ENCODE measurements at places on chromosomes 4 and X.
A peak's percentile ranks its signal among the peaks of the same experiment; 100 is the strongest.

- DNase-seq: peak; percentile 56
Measured at GRCh38 chrX:46444011-46444410, 101.2 kb downstream of the ZNF674 start.

DNA sequence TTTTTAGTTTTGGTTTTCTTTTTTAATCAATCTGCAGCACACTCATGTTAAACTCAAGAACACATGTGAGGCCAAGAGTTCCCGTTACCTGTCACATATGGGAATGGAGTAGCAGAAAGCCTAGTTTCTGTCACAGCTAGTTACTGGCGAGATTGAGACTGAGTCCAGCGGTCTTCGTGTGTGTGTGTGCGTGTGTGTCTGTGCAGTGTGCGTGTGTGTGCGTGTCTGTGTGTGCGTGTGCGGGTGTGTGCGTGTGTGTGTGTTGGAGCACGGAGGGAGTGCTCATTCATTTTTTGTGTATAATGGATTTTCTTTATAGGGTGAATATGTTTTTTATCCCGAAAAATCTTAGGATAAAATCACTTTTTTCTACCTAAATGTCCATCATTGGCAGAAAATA, 19.2 kb downstream of the F11 start:
- no peak for DNase-seq

DNA sequence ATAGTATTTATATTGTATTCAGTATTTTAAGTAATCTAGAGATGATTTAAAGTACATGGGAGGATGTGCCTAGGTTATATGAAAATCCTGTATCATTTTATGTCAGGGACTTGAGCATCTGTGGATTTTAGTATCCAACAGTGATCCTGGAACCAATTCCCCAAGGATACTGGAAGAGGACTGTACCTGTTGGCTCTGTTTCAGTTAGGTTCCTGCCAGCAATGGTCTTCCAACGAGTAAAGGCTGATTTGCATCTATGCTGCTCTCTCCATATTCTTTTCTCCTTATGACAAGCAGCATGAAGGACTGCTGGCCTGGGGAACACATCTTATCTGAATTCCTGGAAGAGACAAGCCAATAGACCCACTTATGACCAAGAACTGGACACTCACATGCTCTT, 34.9 kb downstream of the ASB9 start:
- no peak for DNase-seq

- no peak for DNase-seq
Measured at GRCh38 chr4:85700362-85700761, 225.4 kb downstream of the ARHGAP24 start.

GRCh38 chrX:17967888-17968287, 106.8 kb upstream of the RAI2 start:
- DNase-seq: no peak

DNA sequence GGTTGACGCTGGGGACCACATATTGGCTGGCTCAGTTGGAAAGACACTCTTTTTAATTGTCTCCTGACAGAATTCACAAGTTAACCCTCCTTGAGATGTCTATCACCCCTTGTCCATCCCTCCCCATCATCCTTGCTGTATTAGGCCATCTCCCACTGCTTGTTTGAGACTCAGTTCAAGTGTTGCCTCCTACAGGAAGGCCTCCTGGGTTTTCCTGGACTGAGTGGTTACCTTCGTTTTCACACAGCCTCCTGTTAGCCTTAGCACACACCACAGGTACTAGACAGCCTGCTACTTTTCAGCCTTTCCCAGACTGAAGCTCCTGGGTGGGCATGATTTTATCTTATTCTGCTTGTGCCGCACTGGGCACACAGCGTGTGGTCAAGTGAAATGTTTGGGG, 145.3 kb upstream of the STX18 start:
- DNase-seq: no peak

GRCh38 chr4:148847544-148848255, 405.5 kb upstream of the NR3C2 start:
- DNase-seq: no peak

- no peak for DNase-seq
Measured at GRCh38 chrX:132227383-132228112, 8.3 kb upstream of the RAP2C start.

DNA sequence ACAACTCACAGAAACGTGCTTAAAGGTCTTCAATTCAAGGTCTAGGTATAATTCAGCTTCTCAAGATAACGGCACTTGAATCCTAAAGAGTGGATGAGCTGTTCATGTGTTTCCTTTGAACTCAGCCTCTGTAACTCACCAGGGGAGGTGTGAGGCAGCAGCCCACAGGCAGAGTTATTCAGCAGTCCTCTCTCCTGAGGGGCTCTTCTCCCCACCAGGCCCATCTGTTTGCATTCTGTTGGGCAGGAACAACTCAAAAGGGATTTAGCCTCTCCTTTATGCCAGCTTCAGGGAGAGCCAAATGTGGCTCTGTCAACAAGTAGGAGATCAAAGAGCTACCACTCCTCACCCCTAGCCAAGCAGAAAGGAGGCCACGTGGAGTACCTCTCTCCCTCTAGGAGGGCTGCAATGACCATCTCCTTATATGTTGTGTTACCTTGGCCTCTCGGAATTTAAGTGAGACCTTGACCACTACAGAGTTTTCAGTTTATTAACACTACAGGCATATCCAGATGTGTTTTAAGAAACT, 151.2 kb downstream of the SPATA18 start:
- DNase-seq: no peak

DNA sequence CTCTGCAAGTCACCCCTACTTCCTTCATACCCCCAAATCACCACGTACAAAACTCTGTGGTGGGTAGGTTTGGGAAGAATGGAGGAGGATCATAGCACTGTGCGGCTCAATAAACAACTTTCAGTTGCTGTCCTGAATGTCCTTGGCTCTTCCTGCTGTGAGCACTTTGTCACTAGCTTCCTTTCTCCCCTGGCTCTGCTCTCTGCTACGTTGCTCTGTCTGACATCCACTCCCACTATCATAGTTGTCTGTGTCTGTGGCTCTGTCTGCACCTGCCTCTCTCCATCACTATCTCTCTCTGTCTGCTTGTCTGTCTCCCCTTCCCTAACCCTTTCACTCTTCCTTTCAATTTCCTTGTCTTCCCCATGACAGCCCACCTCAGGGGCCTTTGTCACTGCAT, 21.2 kb upstream of the SMPX start:
- DNase-seq: no peak

DNA sequence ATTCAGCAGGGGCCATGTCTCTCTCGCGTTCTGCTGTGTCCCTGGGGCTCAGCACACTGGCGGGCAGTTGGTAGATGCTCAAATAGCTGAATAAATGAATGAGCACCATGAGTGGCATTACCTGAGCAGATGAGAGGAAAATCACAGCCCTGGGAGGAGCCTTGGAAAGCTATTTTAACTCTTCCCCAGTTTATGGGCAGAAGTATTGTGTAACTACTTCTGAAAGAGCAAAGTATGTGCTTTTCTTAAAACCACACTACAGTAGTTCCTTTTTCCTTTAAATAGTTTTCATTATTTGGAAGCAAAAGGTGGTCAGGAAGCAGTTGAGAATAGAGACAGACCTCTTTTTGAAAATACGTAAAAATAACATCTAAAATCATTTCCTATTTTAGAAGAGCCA, 3.0 kb upstream of the PLAC1 start:
- no peak for DNase-seq

GRCh38 chr4:88030565-88031310, 23.3 kb downstream of the PKD2 start:
- no peak for DNase-seq

- DNase-seq: no peak
Measured at GRCh38 chrX:153019166-153019565, 25.2 kb upstream of the PNMA5 start.

GRCh38 chr4:4549534-4549933, 7.7 kb upstream of the STX18 start:
- DNase-seq: no peak

- no peak for DNase-seq
Measured at GRCh38 chrX:150207733-150208132, 155.4 kb upstream of the MAMLD1 start.

DNA sequence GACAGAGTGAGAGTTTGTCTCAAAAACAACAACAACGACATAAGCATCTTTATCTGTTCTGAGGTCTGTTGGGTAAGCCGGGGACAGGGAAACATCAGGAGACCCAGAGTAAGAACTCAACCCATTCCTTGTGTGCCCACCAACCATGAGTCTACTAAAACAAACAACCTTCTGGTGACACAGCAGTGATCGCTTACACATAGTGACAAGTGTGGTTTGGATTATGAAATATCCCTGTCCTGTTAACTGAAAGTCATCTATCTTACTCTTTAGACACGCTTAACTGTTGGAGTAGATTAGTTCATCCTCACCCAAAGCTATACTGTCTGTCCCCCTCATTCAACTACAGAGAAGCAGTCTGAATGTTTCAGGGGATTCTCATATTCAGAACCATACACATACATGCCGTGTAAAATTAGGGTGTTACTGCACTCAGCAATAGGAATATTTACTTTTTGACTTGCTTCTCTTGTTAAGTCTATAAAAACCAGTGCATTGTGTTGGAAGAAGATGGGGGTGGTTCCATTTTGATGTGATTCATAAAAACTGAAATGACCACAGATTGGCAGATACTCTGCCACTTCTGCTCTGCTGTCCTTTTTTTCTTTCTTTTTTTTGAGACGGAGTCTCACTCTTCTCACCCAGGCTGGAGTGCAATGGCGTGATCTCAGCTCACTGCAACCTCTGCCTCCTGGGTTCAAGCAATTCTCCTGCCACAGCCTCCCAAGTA, 27.4 kb downstream of the PHKA2 start:
- peak; percentile 19 for DNase-seq

DNA sequence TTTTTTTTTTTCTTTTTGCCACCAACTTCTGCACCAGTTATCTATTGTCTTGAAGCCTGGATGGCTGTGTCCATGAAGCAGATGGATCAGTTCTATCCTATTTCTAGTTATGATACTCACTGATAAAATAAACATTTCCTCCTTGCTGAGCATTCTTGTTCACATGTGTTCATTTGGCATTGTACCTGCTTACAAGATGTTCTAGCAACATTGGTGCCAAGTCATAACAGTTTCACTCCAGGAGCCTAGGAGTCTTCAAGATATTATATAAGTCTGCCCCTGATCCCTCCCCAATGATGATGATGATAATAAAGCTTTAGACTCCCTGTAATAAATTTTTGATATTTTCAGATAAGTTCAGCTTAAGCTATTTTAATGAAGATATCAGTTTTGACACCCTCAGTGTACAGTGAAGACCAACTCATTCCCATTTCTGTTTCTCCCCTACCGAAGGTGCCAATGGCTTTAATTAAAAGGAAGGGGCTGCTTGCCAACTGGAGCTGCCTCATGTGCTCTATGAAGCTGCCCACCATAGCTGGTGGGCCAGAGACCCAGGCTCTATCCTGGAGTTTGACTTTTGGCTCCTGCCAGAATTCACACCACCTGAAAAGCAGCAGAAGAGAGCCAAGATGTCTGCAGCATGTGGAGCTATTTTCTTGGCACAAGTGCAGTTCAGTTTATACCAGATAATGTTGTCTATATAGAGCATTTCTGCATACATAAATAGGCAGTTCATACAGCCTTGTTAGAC, 265.4 kb upstream of the TET2 start:
- DNase-seq: no peak

DNA sequence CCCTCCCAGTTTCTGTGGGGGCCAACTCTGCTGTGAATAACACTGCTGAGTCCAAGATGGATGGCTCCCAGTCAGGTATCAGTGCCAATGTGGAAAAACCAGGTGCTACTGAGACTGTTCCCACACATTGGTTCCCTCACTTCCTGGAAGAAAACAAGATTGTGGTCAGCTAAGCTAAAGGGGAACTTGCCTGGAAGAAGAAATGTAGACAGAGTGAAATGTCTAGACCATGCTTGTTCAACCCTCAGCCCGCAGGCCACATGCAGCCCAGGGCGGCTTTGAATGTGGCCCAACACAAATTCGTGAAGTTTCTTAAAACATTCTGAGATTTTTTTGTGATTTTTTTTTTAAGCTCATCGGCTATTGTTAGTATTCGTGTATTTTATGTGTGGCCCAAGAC, 28.6 kb upstream of the UTP14A start:
- peak; percentile 26 for DNase-seq

DNA sequence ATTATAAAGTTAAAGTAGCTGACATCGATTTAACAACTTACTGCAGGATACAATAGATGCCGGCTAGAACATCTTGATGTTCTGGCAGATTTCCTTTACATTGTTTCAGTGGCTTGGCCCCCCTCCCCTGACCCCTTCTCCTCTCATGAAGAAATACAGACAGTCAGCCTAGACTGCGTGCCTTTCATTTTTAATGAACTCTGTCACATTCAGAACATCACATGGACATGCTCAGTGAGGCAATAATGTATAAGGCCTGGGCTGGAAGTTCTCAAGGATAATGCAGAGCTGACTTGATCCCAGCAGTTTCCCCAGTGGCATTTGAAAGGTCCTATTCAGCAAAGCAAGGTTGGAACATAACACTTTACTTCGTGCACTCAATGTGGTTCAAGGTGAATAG, 239.2 kb downstream of the ANK2 start:
- DNase-seq: no peak

GRCh38 chr4:53189011-53189410, 176.8 kb downstream of the SCFD2 start:
- DNase-seq: no peak

DNA sequence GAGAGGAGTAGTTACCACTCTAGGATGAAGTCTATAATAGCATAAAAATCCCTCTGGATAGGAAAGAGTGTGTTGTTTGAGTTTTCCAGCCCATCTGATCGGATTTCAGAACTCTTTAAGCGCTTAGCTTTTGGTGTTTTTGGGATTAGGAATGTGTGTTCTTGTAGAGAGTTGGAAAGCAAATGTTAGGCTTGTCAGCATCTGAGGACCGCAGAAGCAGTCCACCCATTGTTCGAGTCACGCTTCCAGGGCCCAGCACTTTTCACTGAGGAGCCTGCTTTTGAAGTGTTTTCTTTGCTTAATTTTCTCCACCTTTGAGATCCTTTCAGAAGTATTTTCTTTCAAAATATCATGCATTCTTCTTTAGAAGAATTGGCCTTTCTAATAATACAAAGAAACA, 306.2 kb downstream of the TENM3 start:
- no peak for DNase-seq

DNA sequence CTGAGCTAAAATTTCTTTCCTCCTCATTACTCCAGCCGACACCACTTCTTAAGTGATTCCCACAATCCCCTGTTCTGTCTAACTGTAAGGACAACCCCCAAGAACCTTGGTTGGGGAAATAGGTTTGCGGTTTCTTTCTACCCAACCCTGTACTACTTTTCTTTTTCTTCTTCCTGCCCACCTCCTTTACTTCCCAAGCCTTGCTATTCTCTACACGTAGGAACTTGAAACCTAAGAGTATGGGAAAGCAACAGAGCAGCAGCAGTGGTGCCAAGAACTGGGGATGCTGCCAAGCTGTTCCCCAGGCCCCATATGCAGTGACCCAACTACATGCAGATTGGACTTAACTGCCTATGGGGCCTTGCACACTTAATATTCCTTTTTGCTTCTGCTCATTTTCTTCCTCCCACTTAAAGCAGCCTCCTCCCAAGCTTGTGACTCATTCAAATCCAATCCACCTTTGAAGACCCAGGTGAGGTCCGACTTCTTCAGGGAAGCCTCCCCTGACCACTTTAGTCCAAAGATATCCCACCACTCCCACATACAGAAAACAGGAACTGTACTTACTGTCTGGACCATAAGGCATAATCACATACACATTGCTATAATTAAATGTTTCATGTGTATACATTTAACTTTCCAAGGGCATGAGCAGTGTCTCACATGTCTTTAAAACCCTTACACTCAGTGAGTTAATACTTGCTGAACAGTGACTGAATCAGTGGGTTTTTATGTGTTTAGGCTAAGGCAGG, 1.7 kb downstream of the FAM120C start:
- no peak for DNase-seq

GRCh38 chr4:165635381-165635780, 237.7 kb upstream of the TLL1 start:
- DNase-seq: no peak

- no peak for DNase-seq
Measured at GRCh38 chrX:45006002-45006800, 133.2 kb downstream of the KDM6A start.

All from AML-193 (cell line).